A549 treated with ZK216348 at 1 μM for 4 hours (cell line): ENCODE measurements at places on chromosomes 7 and 10. TPM values are rescaled to one million over a fixed set of nuclear protein-coding genes. Genes with fewer than 3 reads are reported as not detected.

Gene ANKRD61
- 0.22 to 0.92 TPM (median 0.70 TPM) in 5 replicates for total RNA-seq

Gene CPEB3
- total RNA-seq, result 0.12 to 0.52 TPM (median 0.39 TPM) in 5 replicates

Gene SEM1
- 318 to 682 TPM (median 341 TPM) in 5 replicates for total RNA-seq

Gene ATOH7
- 0.18 to 0.31 TPM (median 0.22 TPM) in 5 replicates for total RNA-seq

Gene EBLN1
- total RNA-seq, result not detected in 5 replicates

Gene NANOS1
- total RNA-seq, result 2.1 to 3.1 TPM (median 2.8 TPM) in 5 replicates

Gene FFAR4
- total RNA-seq, result 0.12 to 0.33 TPM (median 0.22 TPM) in 5 replicates

Gene LGI1
- not detected in 5 replicates for total RNA-seq

Gene GPC2
- total RNA-seq, result 0.37 to 1.0 TPM (median 0.92 TPM) in 5 replicates
